ENCODE measurements at places on chromosomes 3 and 15.

- DNase-seq = no peak
These were observed 43.0 kb upstream of the MYRIP start for GRCh38 chr3:39766433-39766832.

DNA sequence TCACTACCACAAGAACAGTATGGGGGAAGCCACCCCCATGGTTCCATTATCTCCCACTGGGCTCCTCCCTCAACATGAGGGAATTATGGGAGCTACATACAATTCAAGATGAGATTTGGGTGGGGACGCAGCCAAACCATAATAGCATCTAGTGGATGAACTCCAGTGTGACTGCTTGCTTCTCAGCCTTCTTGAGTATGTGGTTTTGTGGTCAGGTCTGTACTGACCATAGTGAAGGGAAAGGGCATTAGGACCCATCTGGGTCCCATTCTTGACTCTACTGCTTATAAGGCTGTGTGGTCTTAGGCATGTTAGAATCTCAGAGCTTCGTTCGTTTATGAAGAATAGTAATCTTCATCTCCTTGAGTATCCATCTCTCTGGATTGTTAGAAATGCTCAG lies 81.4 kb downstream of the CGNL1 start:
- DNase-seq = no peak

DNA sequence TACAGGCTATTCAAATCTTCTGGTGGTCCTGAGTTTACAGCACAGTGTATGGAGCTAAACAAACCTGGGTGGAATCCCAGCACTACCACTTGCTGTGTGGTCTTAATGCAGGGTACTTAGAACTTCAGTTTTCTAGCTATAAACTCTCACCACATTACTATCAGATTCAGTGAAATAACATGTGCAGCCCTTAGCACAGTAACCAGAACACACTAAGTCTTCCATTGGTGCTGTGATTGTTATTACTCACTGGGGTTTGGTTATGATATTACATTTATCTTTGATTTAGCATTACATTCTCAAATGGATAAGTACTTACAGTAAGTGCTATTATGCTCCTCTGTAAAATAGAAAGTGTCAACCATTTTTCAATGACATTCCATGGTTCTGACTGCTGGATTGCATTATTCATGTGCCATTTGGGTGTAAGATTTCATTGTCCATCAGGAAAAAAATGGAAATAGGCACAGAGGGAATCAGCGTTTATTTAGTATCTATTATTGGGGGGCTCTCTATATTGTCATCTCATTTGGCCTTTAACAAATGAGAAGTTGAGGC lies 81.9 kb downstream of the PDE8A start:
- no peak for DNase-seq

DNA sequence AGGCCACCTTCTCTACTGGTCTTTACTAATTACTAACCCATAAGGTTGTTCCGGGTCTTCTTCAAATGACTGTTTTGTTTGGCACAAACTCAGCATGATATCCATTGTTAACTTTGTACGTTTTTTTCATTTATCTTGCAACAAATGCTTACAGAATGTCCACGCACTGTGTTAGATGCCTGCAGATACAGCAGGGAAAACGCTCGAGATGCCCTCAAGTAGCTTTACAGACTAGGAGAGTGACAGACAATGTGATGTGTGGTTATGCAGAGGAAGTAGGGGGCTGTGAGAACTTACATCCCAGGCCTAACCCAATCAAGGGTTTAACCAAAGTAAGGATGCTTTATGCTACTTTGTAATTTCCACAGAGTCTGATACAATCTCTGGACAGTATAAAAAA lies 949 bp upstream of the RFC4 start:
- no peak for DNase-seq

DNA sequence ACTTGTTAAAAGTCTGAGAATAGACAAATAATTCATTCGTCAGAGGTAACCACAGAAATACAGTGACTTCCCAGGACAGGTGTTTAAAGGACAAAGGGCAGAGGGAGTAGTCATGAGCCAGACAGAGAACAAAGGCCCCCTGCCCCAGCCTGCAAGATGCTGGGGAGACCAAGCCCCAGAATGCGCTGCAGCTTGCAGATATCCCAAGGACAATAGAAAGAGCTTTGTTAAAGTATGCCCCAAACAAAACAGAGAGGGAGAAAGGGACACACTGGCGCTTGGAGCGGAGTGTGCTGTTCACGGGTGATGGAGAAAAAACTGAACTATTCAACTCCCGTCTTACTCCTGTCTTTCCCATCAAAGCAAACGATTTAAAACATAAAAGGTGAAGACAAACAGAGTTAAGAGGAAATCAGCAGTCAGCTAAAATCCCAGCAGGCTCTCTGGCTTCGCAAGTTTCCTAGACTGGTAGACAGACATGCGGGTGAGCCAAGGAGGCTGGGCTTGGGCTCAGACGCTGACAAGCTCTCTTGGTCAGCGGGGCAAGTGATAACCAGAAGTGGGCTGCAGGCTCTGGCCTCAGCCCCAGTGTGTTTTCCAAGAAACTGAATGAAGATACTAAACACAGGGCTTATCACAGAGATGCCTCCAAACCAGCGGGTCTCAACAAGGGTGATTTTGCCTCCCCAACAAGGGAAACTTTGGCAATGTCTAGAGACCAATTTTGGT lies 130.1 kb downstream of the UACA start:
- DNase-seq = no peak

DNA sequence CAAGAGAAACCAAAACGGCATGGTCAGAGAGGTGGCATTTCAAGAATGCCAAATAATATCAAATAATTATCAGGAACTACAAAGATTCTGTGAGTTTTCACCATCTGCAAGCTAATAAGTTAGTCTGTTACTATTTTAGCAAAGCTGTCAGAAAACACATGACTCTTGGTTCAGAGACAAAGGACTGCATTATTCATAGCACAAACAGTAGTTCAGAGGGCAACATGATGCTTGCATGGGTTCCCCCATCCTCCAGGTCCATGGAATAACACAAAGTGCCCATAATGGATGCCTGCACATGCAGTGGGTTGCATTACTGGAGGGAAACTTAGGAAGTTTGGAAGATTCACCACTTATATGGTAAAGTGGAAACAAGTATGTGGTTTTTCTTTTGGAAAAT lies 228.8 kb upstream of the ALCAM start:
- DNase-seq = no peak

DNA sequence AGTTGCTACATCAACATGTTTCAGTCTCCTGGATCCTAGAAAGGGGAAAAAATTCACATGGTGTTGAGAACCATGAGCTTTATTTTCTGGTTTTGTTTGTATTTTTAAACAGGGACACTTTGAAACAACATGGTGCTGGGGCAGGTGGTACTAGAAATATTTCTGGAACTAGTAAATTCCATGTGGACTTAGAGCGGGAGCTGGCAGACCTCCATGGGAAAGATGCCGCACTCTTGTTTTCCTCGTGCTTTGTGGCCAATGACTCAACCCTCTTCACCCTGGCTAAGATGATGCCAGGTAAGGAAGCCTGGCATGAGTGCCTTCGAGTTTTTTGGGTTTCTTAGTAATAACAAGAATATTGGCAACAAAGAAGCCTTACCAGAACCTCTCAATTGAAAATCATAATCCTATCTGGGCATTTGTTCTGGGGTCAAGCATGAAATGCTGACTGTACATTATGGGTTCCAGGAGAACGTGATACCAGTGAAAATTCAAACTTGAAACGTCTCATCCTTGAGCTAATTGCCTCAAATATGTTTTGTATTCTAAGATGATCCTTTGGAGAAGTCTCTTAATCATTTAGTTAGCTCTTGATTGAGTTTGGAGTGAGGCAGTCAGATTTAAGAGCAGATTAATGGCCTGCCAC lies 7.9 kb downstream of the ALAS1 start:
- DNase-seq = no peak

- DNase-seq = no peak
These were observed 80.2 kb downstream of the DLG1 start for GRCh38 chr3:197218210-197218609.

- no peak for DNase-seq
These were observed 978 bp downstream of the KCNMB2 start for GRCh38 chr3:178537122-178537705.

GRCh38 chr15:73388256-73388781 lies 19.6 kb upstream of the HCN4 start:
- DNase-seq = no peak

GRCh38 chr3:172314591-172315160 lies 133.6 kb downstream of the GHSR start:
- no peak for DNase-seq

DNA sequence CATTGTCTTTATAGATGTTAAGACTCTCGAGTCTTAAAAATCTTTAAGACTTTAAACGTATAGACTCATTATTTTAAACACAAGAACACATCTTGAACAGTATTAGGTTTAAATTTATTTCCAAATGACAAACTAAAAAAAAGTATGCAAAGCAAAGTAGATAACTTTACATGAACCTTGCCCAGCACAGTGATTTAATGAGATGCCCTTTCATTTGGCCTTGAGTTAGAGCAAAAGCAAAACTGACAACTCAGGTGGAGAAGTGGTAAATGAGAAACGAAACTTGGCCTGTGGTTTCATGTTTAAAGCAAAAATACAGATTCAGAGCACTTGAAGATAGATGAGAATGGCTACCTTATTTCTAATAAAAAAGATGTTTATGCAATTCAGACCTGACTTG lies 8.6 kb downstream of the GPR15 start:
- no peak for DNase-seq

GRCh38 chr3:134054881-134055280 lies 25.2 kb upstream of the SLCO2A1 start:
- no peak for DNase-seq

- DNase-seq = peak; percentile 8
These were observed 177.5 kb downstream of the RORA start for GRCh38 chr15:61051569-61052031.

DNA sequence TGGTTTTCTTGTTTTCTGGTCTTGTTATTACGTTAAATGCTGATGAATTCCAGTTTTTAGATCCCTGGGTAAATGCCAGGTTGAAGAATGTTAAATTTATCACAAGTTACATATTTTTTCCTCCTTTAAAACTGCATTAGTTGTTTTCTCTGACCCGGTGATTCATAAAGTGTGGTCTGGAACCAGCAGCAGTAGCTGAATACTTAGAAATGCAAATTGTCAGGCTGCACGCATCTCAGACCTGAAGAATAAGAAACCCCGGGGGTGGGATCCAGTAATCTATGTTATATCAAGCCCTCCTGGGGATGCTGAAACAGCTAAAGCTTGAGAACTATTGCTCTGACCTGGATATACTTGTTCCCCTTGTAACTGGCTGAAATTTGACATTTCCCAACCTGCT lies 69.1 kb downstream of the PEX5L start:
- DNase-seq = no peak

- DNase-seq = no peak
These were observed 125.4 kb upstream of the PLCL2 start for GRCh38 chr3:16759227-16759903.

GRCh38 chr15:89368566-89369223 lies 34.1 kb upstream of the POLG start:
- DNase-seq = no peak

DNA sequence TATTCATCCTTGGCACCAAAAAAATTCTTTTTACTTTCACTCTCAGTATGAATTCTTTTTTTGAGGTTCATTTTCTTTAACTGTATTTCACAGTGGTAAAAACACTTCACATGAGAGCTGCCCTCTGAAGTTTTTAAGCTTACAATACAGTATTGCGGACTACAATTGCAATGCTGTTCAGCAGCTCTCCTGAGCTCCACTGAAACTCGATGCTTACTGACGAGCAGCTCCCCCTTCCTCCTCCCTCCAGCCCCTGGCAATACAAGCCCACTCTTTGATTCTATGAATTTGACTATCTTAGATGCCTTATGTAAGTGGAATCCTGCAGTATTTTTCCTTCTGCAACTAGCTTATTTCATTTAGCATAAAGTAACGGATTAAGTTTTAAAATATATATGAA lies 183.4 kb downstream of the ADAMTS17 start:
- peak; percentile 6 for DNase-seq

DNA sequence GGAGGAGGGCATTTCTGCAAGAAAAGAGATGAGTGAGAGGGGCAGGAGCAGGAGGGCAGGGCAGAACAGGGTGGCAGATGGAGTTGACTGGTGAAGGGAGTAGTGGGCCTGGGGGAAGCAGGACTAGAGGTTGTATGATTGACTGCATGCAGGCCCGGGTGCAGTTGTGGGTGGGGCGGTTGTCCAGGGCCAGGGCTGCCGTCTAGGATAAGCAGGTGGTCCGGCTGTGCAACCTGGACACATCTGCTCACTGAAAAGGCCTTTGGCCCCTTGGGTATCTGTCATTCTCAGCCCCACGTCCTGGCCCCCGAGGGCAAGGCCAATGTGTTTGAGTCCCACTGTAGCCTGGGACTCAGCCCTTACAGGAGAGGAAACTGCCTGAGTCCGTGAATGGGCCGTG lies 25.4 kb downstream of the ALS2CL start:
- DNase-seq = no peak

DNA sequence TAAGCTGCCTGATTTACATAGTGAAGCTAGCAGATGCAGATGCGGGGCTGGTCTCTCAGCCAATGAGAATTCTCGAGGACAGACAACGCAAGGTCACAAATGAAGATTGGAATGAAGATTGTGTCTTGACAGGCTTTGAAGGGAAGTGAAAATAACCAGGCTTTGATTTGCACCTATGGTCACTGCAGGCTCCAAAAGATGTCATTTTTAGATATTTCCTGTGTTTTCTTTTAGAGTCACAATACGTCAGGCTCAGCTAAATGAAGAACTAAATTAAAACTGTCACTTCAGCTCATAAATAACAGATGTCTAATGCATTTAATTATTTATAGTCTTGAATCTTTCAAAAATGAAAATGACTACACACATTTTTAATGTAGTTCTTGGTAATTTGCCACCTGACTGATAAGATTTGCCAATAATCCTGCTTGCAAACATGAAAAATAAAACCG lies 99.5 kb downstream of the SQOR start:
- DNase-seq = no peak

- DNase-seq = no peak
These were observed 6.5 kb upstream of the SRGAP3 start for GRCh38 chr3:9255976-9256375.

DNA sequence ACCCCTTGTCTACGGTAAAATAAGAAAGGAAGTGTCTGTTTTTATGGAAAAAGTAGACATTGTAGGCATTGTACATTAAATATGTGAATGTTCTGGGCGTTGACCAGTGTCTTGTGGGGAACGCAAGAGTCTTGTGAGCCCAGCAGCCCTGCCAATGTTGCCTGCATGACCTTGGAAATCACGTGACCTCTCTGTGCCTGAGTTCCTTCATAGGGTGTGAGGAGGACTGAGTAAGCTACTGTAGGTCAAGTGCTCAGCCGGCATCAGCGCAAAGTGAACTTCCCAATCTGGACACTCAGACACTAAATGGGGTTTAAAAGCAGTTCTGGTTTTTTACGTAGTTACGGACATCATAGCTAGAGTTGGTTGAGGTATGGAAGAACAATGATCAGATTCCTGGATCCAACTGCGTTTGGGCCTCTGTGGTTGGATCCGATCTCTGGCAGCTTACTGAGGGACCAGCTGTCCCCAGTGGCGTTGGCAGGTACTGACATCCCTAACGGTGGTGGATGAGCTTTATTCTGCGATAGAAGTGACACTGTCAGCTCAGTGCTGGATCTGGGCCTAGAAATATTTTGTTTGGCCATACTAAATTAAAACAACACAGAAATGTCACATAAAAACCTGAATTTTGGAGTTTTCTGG lies 63.8 kb downstream of the SPSB4 start:
- no peak for DNase-seq

Measured in neural crest cell (in vitro differentiated cells).